ENCODE measurements at places on chromosomes 4 and X.

DNA sequence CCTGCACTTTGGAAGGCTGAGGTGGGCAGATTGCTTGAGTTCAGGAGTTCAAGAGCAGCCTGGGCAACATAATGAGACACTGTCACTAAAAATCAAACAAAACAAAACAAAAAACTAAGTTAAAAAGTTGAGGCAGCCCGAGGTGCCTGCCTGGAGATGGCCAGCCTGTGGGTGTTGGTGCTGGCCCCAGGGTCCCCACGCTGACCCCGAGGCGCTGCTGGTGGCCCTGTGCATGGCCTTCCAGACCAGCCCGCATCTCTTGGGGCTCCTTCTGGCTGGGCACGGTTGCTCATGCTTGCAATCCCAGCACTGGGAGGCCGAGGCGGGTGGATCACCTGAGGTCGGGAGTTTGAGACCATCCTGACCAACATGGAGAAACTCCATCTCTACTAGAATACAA is 4.4 kb downstream of the ETNPPL start:
- no peak for DNase-seq

GRCh38 chr4:182619660-182620059 is 297.5 kb downstream of the DCTD start:
- no peak for DNase-seq

- DNase-seq = no peak
Observed at GRCh38 chrX:100648458-100649417, 4.7 kb downstream of the SRPX2 start.

- no peak for DNase-seq
Observed at GRCh38 chr4:147717878-147718277, 14.0 kb upstream of the ARHGAP10 start.

- no peak for DNase-seq
Observed at GRCh38 chrX:22950269-22951266, 49.2 kb upstream of the DDX53 start.

DNA sequence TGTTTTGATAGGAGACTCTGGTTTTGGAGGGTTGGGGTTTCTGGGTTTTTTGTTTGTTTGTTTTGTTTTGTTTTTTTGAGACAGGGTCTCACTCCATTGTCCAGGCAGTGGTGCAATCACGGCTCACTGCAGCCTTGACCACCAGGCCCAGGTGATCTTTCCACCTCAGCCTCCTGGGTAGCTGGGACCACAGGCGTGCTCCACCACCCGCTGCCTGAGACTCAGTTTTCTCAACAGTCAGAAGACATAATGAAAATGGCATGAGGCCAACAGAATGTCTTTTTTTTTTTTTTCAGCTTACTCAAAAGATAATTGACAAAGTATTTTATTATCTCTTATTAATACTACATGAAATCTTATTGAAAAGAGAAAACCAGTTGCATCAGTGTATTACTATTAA is 32.4 kb downstream of the TNIP2 start:
- no peak for DNase-seq

- DNase-seq = no peak
Observed at GRCh38 chr4:15294202-15294601, 133.6 kb upstream of the C1QTNF7 start.

GRCh38 chr4:162865102-162865501 is 301.6 kb downstream of the NAF1 start:
- no peak for DNase-seq

GRCh38 chr4:81346719-81347118 is 125.0 kb downstream of the RASGEF1B start:
- no peak for DNase-seq

DNA sequence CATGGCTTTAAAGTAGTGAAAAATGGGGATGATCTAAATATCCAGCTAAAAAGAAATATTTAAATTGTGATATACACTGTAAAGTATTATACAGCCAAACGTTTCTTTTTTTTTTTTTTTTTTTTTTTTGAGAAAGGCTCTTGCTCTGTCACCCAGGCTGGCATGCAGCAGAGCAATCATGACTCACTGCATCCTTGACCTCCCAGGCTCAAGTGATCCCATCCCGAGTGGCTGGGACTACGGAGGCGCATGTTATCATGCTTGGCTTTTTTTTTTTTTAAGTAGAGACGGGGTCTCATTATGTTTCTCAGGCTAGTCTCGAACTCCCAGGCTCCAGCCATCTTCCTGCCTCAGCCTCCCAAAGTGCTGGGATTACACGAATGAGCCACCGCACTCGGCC is 17.1 kb downstream of the SMIM14 start:
- no peak for DNase-seq

Data from GM12891 (cell line).